NCI-H460 (cell line): ENCODE measurements at places on chromosomes 7 and 10.

DNA sequence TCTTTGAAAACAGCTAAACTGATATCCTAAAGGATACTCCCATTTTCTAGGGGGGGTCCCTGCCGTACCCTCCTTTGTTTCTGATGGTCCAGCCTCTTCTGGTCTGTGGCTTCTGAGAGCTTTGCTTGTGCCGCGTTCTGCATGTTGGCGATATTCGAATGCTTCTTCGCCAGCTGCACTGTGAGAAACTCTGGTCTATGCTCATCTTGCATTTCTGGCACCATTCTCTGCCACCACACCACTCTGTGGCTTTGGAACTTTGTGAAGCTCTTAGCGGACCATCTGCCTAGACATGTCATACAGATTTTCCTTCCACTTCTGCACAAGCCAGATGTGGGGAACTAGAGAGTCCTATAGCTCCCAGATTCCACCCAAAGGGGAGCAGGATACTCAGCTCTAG, 197.2 kb downstream of the REEP3 start:
- DNase-seq: no peak

DNA sequence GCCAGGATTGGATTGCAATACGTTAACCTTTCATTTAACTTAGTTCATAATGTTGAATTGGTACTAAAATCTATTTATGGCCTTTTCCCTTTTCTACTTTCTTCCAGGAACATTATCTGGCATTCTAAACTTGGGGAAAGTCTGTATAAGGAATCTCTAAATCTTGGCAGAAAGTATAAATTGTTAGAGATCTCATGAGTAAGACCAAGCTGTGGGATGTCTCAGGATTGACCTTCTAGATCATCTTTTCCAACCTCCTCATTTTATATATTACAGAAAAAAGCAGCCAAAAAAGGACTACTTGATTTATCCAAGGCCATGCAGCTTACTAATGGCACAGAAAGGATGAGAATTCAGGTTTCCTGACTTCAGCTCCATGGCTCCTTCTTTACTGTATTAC, 598.3 kb downstream of the INHBA start:
- DNase-seq: no peak

GRCh38 chr10:126350216-126350992, 37.9 kb downstream of the ADAM12 start:
- no peak for DNase-seq

- DNase-seq: no peak
These were observed 73.9 kb downstream of the PDGFA start for GRCh38 chr7:445563-446288.

GRCh38 chr7:265998-266850, 23.7 kb upstream of the FOXL3 start:
- DNase-seq: no peak

- no peak for DNase-seq
These were observed 3.4 kb upstream of the GLI3 start for GRCh38 chr7:42240416-42240815.

DNA sequence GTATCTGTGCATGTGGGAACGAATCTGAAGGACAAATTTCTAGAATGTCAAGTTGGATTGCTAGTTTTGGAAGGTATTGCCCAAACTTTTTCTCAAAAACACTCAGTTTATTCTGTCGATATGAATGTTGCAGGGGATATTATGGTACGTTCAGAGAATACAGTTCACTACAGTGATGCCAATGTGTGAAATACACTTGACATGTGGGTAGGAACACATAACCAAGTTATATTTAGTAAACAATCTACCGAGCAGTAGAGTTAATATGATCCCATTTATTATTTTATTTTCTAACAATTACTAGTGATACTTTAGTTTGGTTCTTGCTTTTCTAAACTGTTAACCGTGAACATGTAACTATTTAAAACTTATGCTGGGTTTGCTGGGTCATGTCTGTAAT, 37.4 kb downstream of the KIAA1217 start:
- no peak for DNase-seq

DNA sequence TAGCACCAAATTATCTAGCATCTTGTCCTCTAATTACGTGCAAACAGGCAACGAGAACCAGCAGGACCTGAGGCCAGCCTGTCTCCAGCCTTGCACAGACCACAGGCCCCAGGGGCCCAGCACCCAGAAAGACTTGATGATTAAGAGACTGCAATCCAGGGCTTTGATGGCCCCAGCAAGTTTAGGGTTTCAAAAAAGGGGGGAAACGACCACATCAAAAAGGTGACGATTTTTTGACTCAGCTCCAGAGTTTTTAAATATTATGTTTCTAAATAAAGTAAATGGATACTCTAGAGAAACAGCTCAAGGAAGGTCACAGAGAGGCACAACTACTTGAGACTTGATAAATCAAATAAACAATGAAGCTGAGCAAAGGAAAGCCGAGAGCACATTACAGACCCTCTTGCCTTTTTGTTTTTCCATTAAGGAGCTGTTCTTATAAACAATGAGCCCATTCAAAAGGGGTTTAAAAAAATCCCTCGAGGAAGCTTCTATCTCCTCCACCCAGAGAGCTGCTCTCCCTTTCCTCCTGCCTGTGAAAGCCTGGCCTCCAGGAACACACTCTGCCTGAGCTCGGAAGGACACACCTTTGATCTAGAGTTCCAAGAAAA, 44.1 kb downstream of the GLI3 start:
- DNase-seq: no peak

DNA sequence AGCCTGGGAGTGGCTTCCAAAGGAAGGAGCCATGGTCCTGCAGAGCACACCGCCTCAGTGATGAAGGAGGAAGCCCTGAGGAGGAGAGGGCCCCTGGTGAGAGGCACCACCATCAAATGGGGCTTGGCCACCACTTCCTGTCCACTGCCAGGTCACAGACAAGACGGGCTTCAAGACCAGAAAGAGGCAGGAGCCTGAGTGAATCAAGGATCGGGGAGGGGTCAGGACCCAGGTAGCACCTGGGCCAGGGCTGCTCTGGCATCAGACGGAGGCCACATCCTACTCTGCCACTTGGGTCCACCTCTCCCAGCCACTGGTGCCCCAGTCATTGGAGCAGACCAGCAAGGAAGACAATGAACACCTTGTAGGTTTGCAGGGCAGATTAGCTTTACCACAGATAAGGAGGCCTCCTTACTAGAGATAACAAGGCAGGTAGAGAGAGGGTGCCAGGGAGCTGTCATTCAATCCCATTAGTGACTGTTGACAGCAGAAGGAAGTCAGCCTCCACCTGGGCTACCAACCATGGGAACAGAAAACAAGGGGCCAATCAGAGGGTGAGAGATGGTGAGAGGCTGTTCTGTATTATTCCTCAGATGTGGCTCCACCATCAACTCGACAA, 143.4 kb downstream of the TNS3 start:
- no peak for DNase-seq

DNA sequence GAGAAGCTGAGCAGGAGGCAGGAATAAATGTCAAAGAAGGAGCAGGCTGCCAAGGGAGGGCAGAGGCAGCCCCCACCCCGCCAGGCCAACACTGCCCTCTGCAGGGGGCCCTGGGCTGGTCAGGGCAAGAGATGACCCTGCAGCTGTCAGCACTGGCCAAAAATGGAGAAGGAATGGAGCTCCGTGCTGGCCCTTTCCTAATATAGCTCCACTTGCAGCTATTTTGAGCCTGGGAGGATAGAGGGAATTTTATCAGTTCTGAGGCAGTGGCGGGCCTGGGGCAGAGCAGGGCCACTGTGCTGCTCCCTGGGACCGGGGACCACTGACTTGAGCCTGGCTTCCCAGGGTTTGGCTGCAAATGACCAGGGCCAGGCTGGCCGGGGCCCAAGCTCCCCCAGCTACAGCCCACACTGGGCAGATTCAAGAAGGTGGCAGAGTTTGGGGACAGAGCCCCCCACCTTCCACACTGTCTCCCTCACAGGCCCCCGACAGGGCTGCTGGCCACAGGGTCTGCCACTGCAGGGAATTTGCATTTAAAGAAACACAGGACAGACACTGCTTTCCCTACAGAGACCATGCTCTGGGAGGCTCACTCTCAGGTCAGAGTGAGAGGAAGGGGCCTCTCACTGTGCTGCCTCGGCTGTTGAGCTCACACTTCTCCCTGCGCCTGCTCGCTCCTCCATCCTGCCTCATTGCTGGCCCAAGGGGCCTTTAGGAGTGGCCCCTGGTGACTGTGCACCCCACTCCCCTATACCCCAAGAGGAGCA, 16.2 kb downstream of the LDB3 start:
- DNase-seq: no peak

DNA sequence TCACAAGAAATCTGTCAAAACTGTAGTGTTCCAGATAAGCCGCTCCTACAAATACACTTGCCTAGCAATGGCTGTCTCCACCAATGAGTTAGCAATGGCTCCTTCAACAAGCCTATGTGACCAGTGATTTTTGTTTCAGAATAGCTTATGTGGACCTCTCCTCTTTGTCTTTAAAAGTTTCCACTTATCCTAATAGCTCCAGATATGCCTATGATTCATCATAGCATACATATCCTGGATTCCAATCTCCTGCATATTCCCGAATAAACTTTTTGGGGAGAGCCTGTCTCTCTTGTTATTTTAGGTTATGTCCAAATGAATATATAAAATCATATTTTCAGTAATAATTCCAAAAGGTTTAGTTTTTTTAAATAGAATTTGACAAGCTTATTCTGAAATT, 510.6 kb downstream of the ARL4A start:
- no peak for DNase-seq

DNA sequence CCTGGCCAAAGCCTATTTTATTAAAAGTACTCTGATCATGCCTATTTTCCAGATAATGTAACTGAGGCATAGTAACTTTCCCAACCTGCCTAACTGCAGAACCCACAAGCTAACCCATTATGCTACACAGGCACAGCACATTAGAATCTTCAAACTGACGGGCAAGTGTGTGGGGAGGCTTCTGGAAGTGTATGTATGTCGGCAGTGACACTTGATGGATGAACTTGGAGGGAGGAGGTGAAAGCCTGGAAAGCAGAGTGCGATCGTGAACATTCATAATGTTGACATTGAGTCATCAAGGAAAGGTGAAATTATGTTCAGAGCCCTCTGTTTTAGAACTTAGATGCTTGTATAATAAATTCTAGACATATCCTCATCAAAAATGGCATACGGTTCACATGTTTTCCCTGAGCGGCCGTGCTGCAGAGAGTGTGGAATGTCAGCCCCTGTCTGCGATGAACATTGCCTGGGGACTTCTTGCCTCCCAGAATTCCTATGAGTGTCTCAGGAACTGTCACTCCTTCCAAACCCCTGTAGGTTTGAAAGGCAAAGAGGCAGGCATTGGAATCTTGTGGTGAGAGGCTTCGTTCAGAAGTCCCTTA, 102.4 kb downstream of the SLIT1 start:
- DNase-seq: no peak

DNA sequence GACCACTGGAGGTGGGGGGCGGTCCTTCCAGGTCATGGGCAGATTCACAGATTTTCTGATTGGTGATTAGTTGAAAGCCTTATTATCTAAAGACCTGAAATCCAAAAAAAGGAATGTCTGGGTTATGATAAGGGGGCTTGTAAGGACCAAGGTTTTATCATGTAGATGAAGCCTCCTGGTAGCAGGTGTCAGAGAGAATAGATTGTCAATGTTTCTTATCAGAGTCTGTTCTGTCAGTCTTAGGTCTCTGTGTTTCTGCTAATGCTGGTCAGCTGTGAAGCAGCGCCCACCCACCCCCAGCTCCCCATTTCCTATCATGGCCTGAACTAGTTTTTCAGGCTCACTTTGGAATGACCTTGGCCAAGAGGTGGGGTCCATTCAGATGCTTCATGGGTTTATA, 21.2 kb downstream of the TES start:
- no peak for DNase-seq

- no peak for DNase-seq
These were observed 70.1 kb upstream of the RAB11FIP2 start for GRCh38 chr10:118116715-118117449.

- no peak for DNase-seq
These were observed 131.6 kb upstream of the AHR start for GRCh38 chr7:17166824-17167379.
